Non-pigmented ciliary epithelial cell (primary cell): ENCODE measurements at places on chromosomes 5 and 9.

DNA sequence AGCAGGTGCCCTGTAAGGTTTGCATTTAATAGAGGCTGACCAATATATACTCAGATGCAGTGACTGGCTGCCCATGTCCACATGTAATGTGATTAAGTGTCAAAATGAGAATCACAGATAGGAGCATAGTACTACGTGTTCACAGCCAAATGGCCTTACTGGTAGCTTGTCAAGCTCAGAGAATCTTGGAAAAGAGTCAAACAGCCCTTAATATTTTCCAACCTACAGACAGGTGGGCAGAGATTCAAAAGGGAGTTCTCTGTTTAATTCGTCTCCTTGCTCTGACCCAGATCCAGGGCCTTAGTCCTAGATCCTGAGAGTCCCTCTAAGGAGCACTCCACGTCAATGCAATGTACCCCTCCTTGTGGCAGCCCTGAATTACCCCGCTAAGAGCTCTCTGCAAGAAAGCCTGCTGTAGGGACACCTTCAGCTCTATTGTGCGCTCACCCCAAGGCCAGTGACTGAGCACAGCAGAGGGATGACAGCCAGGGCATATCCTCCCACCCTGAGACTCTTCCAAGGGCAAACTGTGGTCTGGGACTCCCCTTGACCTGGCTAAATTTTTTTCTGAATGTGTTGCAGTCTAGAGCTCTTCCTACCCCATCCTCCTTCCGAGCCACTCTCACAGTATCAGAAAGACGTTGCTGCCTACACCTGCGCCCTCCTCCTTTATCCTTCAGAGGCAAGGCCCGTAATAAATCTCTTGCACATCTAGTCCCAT is 159.2 kb downstream of the SNCAIP start:
- no peak for DNase-seq

GRCh38 chr5:143142596-143143435 is 260.7 kb downstream of the NR3C1 start:
- DNase-seq: no peak

DNA sequence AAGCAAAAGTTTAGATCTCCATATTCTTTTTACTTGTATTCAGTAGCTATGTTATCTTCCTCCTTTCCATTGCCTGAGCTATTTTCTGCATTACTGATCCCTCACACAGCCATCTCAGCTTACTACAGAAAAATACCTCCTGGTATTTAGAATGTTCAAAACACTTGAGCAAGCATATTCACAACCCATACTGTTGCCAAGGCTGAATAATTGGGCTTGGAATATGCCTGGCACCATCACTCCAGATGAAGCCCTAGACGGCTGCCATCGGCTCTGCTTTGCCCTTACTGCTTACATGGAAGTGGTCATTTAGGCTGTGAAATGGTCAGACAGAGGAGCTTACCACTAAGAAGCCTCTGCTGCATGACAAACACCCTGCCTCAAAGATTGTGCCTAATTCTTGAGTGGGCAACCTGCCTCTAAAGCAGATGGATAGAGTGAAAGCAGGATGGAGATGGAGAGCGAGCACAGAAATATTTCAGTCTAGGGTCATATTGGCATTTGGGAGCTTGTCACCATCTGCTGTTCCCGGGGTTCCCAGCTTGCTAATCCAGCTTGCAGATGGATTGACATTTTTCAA is 92.5 kb upstream of the TAS2R1 start:
- no peak for DNase-seq

- no peak for DNase-seq
These were observed 4.9 kb downstream of the TXNDC8 start for GRCh38 chr9:110332766-110333165.

GRCh38 chr9:114503009-114503408 is 2.3 kb downstream of the WHRN start:
- no peak for DNase-seq
